ENCODE measurements at places on chromosomes 12 and 14.

- no peak for DNase-seq
Measured at GRCh38 chr12:42213023-42213422, 25.0 kb downstream of the YAF2 start.

DNA sequence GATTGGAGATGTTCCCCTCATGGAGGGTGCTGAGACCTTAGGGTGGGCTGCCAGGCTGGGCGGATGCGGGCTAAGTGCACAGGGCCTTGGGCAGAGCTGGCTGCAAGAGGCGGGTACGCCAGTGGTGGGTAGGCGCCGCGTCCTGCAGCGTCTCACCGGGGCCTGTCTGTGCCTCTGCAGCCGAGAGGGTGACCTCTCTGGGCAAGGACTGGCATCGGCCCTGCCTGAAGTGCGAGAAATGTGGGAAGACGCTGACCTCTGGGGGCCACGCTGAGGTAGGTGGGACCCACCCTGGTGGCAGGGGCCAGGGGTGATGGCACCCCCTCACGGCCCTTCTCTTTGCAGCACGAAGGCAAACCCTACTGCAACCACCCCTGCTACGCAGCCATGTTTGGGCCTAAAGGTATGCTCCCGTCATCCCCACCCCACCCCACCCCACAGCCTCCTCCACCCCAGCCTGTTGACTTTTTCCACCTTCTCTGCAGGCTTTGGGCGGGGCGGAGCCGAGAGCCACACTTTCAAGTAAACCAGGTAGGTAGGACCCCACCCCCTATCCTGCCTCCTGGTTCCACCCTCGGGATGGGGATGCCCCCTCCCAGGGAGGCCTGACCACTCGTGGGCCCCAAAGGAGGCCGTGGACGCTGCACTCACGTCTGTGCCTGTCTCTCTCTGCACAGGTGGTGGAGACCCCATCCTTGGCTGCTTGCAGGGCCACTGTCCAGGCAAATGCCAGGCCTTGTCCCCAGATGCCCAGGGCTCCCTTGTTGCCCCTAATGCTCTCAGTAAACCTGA lies 1.5 kb downstream of the CRIP1 start:
- DNase-seq = no peak

DNA sequence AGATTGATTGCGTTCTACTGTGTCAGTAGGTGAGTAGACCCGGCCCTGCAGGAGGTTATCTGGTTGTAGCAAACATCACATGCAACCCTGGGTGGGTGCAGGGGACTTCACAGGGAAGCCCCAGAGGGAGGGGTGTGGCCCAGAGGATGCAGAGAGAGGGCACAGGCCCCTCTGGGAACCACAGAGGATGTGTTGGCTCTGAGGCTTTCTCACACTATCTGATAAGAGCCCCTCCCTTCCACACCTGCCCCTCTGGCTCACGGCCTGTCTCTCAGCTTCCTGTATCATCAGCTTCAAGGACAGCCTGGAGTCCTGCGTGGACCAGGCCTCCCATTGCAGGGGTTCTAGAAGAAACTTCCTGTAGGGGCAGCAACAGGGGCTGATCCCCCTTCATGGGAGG lies 101.9 kb downstream of the RIN3 start:
- peak; percentile 85 for DNase-seq

- DNase-seq = no peak
Measured at GRCh38 chr12:103455020-103455763, 40.6 kb downstream of the C12orf42 start.

GRCh38 chr14:23864861-23865260 lies 88.7 kb upstream of the DHRS4 start:
- DNase-seq = no peak

GRCh38 chr14:103488960-103489359 lies 33.7 kb downstream of the CKB start:
- no peak for DNase-seq

GRCh38 chr14:51293149-51293911 lies 53.3 kb downstream of the TMX1 start:
- no peak for DNase-seq

DNA sequence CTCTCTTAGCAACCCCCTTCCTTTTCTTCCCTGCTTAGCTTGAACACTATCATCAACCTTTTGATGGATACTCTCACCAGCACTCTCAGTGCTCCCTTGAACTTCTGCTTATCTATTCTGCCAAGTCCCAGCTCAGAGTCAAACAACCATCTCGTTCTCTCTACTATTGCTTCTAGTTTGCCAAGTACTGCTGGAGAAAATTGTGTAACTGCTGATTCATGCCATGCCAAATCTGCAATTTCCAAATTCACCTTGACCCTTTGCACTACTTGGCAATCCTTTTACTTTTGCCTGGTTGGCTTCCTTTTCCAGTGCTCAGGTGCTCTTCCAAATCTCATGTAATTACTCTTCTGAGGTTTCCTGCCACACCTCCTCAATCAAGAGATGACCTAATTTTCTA lies 2.8 kb upstream of the CCDC196 start:
- no peak for DNase-seq

- DNase-seq = no peak
Measured at GRCh38 chr12:31033681-31034080, 40.0 kb upstream of the DDX11 start.

DNA sequence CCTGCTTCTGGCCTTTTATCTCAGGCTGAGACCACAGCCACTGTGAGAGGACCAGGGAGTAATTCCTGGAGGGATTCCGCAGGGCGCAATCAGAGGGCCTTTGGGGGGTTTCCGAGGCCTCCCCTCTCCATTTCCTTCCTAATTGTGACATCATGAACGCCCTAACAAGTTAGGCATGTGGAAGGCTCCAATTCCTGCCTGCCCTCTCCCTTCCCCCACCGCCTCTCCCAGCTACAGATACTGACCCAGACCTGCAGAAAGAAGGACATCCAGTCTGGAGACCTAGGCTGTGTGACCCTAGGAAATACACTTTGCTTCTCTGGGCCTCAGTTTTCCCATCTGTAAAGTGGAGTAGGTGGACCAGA lies 637.9 kb downstream of the MED13L start:
- DNase-seq = no peak

GRCh38 chr12:108734200-108734906 lies 3.0 kb upstream of the CORO1C start:
- no peak for DNase-seq

GRCh38 chr12:103769240-103769945 lies 71.6 kb downstream of the NT5DC3 start:
- DNase-seq = no peak

GRCh38 chr14:23544511-23545447 lies 6.8 kb downstream of the ZFHX2 start:
- DNase-seq = no peak

- DNase-seq = no peak
Measured at GRCh38 chr12:38555620-38556591, 239.3 kb downstream of the ALG10B start.

DNA sequence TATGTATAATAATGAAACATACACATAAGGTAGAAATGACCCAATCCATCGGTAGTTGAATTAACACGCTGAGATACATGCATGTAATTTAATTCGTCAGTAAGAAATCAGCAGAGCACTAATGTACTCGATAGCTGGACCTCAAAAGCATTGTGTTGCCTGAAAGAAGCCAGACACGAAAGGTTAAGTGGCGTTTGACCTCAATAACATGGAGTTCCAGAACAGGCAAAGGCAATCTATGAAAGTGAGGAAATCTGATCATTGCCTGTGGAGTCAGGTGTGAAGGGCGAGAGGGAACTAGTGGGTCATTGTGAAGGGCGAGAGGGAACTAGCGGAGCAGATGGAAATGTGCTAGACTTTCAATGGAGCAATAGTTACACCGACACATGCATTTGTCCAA lies 970.4 kb upstream of the TMEM132C start:
- no peak for DNase-seq

GRCh38 chr12:67043771-67044170 lies 225.4 kb upstream of the CAND1 start:
- no peak for DNase-seq

DNA sequence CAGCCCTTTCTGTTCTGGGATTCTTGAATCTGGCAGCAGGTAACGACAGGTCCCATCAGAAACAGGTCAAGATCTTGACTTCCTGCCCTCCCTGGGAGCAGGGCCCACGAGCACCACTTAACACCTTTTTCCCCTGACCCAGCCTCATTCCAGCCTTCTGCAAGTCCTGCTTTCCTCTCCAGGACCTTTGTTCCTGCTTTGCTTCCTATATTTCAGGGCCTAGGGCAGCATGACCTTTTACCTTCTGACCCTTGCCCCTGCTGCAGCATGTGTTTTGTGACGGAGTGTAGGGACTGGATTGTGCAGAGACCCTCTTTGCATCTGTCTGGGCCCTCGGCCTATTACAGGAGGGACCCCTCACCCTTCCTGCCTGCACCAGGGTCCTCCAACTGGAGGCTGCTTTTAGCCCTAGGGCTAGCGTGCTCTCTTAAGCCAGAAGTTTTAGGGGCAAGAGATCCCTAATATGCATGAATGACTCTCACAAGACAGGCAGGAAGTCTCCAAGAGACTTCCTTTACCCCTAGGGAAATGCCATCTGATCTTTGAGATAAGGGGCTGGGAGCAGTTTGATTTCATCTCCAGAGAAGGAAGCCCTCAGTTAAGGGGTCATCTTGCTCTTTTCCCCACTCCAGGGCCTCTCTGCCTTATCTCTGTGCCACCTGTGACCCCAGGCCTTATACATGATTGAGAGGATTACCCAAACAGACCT lies 209.4 kb upstream of the BCL2L14 start:
- no peak for DNase-seq
